NCI-H526 treated with DMSO at 0.1 percent for 48 hours (cell line): ENCODE measurements at places on chromosomes 6 and 20.
A peak's percentile ranks its signal among the peaks of the same experiment; 100 is the strongest.

DNA sequence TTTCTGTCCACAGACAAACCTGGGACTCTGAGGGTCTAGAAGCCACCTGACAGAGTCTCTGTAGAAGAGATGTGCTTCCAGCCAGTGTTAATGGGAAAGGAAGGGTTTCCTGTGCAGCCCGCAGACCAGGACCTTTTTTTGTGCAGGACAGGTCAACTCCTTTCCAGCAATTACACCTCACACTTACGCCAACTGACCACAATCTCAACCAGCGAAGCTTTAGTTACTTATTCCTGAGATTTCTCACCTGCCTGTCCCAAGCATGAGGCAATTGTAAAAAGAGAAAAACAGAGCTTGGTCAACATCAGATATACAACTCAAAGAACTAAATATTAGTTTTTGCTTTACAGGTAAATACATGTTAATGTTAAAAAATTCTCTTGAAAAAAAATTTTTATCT, 393.8 kb upstream of the ID4 start:
- no peak for DNase-seq

DNA sequence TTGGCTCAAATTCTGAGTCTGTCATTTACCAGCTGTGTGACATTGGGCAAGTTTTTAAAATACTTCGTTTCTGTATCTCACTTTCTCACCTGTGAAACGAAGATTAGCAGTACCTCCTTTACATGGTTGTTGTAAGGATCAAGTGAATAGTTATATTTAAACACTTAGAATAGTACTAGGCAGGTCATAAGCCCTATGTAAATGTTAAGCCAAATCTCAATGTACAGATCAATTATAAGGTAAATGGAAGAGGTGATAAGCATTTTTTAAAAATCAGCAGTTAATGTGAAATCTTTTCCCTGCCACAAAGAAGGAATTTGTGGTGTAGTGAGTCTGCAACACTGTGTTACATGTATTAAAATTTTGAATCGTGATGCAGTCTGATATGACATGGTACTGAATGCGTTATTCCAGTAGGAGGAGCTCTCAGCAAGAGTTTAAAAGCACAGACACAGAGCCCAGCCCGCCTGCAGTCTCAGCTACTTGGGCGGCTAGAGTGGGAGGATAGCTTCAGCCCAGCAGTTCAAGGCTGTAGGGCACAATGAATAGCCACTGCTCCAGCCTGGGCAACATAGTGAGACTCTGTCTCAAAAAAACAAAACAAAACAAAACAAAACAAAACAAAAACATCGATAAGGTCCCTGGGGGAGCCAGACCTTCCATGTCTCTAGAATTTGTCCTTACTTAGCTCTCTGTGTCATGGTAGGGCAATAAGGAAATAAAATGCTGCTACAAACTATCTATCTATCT, 46.0 kb downstream of the GTF2H5 start:
- DNase-seq: peak; percentile 52

DNA sequence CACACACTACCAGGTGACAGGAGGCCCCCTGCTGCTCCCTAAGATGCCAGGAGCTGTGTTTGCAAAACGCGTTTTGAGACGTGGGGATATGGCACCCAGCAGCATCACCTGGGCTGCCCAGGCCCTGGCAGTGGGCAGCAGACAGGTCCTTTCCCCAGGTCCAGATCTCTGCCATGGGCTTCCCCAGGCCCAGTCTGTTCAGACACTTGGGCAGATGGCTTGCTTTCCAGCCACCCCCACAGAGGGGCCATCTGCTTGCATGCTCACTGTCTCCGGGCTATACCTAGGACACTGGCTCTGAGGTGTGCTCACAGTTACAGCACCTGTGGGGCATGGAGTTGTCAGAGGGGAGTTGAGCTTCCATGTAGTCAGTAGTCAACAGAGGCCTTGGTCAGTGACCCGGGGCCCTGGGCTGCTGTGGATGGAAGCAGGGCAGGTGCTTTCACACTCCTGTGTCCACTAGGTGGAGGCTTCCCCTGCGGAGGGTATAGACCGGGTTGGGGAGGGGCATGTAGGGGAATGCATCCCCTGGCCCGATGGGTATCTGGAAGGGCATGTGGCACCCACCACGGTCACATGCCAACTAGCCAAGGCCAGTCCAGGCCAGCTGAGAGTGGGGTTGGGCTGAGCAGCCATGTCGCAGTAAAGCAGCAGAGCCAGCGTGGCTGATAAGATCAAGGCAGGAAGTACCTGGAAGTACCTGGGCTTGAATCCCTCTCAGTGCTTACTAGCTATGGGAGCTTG, 185.4 kb upstream of the SLC24A3 start:
- no peak for DNase-seq

DNA sequence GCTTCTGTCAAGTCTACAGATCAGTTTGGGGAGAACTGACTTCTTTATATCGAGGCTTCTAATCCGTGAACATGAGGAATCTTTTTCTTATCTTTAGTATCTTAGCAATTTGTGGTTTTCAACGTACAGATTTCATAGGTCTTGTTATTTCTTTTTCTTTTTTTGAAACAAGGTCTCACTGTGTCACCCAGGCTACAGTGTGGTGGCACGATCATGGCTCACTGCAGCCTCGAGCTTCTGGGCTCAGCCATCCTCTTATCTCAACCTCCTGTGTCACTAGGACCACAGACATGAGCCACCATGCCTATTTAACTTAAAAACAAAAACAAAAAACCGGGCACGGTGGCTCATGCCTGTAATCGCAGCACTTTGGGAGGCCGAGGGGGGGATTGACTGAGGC, 29.3 kb downstream of the DNAJC5 start:
- DNase-seq: no peak

DNA sequence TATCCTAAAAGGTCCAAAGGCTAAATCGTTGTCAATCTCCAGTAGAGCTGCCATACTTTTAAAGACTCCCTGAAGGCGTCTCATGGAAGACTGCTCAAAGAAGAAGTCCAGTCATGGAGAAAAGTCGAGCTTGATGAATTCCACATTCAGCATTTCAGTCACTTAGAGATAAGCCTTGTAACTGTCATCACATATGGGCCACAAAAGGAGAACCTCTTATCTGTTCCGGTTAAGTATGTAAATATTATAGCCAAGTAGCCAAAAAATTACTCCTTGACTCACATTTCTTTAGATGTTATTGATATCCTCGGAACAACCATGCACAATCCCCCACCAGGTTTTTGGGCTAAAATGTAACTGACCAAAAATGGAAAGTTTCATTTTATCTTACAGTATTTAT, 9.8 kb upstream of the CNKSR3 start:
- DNase-seq: no peak

DNA sequence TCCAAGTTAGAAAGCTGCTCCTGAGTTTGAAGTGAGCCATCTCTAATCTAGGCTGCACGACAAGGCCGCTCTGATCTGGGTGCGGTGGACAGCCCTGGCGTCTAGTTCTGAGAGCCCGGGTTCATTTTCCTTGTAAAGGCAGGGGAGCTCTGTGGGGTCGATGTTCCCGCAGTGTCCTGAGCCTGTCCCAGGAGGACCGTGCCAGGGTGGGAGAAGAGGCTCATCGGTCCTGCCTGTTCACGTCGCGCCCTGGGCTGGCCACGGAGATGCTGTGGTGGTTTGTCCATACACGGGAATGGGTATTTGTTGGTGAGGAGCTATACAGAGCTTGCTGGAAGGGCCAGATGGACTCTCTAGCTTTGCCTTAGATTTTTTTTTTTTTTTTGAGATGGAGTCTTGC, 27.0 kb downstream of the PSMG4 start:
- DNase-seq: no peak

DNA sequence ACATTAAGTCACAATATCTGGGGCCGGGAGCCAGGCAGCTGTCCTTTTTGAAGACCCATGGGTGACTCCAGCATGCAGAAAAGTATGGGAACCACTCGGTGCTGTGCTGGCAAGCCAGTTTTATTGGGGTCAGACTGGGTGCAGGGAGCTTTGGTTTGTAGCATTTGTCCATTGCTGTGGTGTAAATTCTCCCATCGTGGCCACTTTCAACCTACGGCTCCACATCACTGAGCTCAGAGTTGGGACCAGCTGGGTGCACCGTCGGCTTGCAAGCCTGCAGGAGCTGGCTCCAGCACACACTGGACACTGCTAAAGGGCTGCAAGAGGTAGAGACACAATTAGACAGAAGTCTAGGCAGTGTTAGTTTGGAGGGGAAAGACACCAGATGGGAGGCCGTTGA, 66.9 kb downstream of the SYNJ2 start:
- no peak for DNase-seq

- no peak for DNase-seq
These were observed 88.5 kb upstream of the SIM1 start for GRCh38 chr6:100553243-100553642.

DNA sequence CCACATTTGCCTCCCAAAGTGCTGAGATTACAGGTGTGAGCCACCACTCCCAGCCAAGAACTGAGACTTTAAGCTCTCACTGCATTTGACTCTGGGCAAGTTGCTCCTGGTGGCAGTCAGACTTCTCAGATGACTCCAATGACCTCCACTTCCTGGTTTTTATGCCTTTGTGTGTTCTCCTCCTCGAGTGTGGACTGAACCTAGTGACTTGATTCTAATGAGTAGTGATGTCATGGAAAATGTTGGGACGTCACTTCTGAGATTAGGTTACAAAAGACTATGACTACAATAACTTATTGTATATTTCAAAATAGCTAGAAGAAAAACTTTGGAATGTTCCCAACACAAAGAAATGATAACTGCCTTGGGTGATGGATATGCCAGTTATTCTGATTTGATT, 12.0 kb downstream of the SPINT3 start:
- no peak for DNase-seq

GRCh38 chr6:55014321-55015088, 159.8 kb upstream of the HCRTR2 start:
- DNase-seq: no peak

GRCh38 chr6:73455865-73456629, 4.0 kb upstream of the CGAS start:
- no peak for DNase-seq

- DNase-seq: no peak
These were observed 9.0 kb downstream of the ADISSP start for GRCh38 chr20:3758566-3758965.

GRCh38 chr6:129603741-129604140, 106.2 kb downstream of the ARHGAP18 start:
- no peak for DNase-seq

- no peak for DNase-seq
These were observed 112.5 kb downstream of the JAG1 start for GRCh38 chr20:10561302-10561701.

DNA sequence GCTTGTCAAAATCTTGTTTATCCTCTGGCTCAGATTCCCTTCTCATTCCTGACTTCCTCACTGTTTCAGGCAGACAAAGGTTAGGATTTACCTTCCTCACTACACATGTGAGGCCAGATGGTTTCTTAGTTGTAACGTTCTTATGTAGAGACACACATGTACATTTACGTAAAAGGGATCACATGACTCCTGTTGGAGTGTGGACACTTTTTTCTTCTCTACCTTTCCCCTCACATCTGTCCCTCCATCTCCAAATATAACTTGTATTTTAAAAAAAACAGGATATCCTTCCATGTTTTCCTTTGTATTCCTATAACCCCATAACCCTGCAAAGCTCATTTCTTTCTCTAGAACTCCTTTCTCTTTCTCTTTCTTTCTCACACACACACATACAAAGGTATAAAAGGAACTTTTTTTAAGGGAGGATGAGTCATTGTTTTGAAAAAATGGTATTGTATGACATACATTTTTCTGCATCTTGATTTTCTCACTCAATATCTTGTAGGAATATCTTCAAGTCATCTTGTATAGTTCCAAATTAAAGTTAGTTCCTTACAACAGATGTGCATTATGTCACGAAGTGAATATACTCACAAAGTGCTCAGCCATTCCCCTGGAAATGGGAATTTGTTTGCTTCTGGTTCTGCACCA, 78.2 kb upstream of the SULF2 start:
- no peak for DNase-seq

- DNase-seq: no peak
These were observed 359.3 kb downstream of the SYNE1 start for GRCh38 chr6:152277826-152278329.

DNA sequence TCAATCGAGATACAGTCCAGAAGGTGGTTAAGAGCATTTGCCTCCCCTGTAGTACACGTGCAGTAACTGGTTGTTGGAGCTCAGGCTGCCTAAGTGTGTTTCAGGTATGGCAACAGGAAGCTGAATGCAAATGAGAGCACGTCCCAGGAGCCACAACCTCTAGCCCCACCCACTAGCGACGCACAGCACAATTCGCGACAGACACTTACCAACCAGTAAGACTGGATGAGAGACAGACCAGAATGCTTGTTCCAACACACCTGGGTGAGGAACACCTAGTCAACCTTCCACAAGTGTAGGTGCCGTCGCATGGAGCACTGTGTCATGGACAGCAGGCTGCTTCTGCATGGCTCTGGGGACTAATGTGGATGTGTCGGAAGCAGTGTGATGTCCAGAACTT, 7.2 kb upstream of the SERPINB1 start:
- DNase-seq: peak; percentile 67

DNA sequence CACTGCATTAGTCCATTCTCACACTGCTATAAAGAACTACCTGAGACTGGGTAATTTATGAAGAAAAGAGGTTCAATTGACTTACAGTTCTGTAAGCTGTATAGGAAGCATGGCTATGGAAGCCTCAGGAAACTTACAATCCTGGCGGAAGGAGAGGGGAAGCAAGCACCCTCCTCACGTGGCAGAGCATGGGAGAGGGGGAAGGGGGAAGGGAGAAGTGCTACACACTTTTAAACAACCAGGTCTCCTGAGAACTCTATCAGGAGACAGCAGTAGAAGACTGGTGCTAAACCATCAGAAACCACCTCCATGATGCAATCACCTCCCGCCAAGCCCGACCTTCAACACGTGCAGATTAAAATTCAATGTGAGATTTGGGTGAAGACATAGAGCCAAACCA, 494.0 kb downstream of the GRIK2 start:
- DNase-seq: no peak

- no peak for DNase-seq
These were observed 3.2 kb downstream of the RBM38 start for GRCh38 chr20:57394121-57395082.

DNA sequence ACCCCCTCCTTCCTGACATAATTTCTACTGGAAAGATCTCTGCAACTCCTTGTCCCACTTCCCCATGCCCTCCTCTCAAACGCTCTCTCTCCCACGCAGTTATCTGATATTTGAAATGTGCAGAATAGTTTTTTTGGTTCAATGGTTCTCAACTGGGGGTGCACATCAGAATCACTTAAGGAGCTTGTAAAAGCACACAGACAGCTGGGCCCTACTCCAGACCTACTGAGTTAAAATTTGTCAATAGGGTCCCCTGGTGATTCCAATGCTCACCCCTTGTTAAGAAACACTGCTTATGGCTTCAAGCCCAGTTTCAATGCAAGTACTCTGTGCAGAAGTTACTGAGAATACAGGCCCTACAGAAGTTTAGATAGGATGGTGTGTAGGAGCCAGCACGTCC, 45.2 kb upstream of the KCNK16 start:
- DNase-seq: no peak

- no peak for DNase-seq
These were observed 292.9 kb downstream of the THBS2 start for GRCh38 chr6:168960551-168961263.

GRCh38 chr6:71468841-71469700, 180.5 kb downstream of the OGFRL1 start:
- DNase-seq: no peak
